ENCODE measurements at places on chromosomes 2 and 18. TPM values are rescaled to one million over a fixed set of nuclear protein-coding genes. Genes with fewer than 3 reads are reported as not detected.

DNA sequence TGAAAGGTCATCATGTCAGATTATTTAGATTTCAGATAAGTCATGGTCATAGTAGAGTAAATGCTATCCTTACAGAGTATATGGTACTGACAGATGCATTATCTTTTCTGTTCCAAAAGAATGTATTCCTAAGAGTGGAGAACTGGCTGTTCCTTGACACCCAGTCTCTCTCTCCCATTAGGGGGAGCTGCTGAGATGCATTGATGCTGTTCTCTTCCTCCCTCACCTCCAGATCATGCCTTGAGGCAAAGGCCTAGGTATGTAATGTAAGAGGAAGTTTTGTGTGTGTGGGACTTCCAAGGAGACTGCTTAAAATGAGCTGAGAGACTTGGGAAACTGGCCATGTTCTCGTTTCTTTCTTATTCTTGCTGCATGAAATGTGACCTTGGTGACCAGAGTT is 979.5 kb upstream of the CELF4 start:
- H3K4me3 ChIP-seq = no peak overlapping the region
- DNase-seq = no peak
- no peaks in the 10 kb centered on the region for H3K36me3 ChIP-seq
- H3K27ac ChIP-seq = no peak overlapping the region

GRCh38 chr2:8684878-8685696 is 3.2 kb downstream of the ID2 start:
- H3K4me3 ChIP-seq = peak overlapping the region; percentile 30
- H3K27me3 ChIP-seq = no peaks in the 10 kb centered on the region
- H3K36me3 ChIP-seq = peaks cover 11% of the 10 kb centered on the region
- peaks cover 18% of the 10 kb centered on the region for H3K4me1 ChIP-seq
- H3K27ac ChIP-seq = no peak overlapping the region

DNA sequence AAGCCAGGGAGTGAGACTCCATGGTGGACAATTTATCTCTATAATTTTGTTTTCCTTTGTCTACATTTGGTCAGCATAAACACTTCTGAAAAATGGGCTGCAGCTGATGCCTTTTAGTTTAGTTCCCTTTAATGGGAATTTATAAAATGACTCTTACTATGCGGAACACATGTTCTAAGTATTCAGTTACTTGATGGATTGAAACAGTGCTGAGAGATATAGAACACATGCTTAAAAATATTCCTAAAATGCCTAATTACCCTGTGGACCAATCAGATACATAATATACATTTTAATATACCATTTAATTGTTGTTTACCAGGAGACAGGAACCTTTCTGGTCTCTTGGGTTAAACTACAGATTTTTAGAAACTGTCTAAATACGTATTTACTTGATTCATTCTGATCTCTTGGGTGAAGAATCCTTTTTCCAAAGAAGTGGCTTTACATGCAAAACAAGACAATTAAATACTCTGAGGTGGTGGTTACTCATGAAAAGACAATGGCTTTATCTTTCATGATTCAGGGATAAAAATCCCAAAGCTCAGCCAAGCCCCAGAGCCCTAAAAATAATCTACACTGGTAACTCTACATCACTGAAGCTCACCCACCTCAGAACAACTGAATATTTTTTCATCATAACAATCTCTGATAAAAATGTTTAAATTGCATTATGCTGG is 128.1 kb upstream of the SERTAD2 start:
- no peak overlapping the region for H3K4me3 ChIP-seq
- H3K27ac ChIP-seq = no peak overlapping the region
- DNase-seq = no peak
- H3K36me3 ChIP-seq = no peaks in the 10 kb centered on the region

- no peaks in the 10 kb centered on the region for H3K36me3 ChIP-seq
- no peak overlapping the region for H3K4me3 ChIP-seq
- H3K4me1 ChIP-seq = no peaks in the 10 kb centered on the region
- H3K27me3 ChIP-seq = no peaks in the 10 kb centered on the region
- H3K27ac ChIP-seq = no peak overlapping the region
Measured at GRCh38 chr18:21191596-21192307, 50.3 kb upstream of the GREB1L start.

The CFAP65 gene
- 0.33 TPM for total RNA-seq

The CYP27A1 gene
- total RNA-seq = 7.7 TPM

Data from Panc1 (cell line).